Activated T-cell treated with anti-CD3 and anti-CD28 coated beads, Interleukin-2, amount 50 U/mL, for 72 hours (primary cell): ENCODE measurements at places on chromosomes 6 and 20. TPM values are rescaled to one million over a fixed set of nuclear protein-coding genes. Genes with fewer than 3 reads are reported as not detected.

DNA sequence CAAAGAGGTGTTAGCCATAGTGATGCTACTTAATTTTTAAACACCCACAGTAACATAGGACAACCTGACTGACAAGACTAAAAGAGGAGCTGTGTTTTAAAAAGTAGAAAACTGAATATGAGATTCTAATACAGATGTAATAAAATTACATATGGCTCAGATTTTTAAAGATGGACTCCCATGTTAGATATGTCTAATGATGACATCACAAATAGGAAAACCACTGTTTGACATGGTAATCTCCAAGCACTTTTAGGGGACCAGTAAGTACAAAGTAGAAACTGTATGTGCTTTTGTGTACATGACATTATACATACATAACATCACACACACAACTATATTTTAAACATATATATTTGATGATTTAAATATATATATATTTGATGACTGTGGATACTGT, 16.8 kb downstream of the GCLC start:
- no peak for DNase-seq

DNA sequence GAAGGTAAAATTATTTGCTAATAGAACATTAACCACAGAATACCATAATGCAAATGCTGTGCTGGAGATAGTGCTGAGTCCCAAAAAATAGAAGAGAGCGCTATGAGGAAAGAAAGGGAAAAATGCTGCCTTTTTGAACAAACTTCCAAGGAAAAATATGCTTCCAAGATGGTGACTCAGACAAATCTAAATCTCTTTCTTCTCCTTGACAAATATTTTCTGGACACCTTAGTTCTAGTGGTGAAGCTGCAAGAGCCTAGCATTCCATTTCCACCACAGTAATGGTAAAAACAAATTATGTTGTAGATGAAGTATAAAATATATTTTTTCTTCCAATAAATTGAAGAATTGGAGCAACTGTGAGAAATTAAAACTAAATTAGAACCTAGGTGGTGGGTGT, 155.6 kb upstream of the TBX18 start:
- DNase-seq, result no peak

DNA sequence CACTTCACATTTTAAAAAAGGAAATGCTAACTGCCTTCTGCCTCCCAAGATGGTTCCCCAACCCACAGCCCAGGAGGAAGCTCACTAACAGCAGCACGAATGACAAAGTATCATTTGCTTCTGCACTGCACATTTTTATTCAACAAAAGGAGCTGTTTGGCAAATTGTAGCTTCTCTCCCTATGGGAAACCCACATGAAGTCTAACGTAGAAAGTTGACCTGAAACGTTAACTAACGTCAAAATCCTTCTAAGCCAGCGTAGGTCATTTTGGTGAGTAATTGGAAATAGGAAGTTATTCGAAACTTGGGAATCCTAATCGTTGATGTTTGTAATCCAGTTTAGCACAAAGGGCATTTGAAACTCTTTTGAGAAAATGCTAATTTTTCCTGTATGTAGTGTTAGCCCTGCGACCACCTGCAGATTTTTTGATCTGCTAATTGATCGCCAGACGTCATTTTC, 2.9 kb downstream of the SALL4 start:
- no peak for DNase-seq

The CYP39A1 gene
- not detected for total RNA-seq

DNA sequence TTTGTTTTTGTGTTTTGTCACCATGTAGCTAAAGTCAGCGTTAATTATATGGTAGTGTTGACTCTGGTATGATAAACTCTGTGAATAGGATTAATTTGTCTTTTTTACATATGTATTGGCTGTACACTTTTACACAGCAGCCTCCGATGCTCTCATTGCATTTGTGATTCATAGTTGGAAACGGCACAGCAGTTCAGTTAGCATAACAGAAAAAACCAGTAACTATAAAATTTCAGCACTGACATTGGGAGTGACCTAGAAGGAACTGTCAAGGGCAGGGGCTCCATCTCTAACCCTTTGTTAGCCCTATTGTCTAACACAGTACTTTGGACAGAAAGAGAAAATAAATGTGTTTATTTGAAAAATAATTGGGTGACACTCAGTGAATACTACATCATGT, 5.6 kb upstream of the BEND6 start:
- DNase-seq, result no peak

DNA sequence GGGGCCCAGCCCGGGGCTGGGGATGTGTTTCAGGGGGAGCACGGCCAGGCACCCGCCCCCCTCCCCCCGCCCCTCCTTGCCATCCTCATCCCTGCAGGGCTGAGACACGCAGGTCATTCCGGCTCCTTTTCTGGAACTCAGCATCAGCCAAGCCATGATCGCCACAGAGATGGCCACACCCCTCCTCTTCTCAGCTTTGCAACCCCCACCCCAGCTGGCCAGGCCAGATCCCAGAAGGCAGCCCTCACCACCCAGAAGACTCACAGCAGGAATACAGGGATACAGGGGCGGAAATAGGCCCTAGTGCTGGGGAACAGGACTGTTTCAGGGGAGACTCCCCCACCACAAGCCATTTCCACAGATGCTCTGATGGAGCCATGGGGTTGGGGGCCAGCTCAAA, 33.5 kb downstream of the YTHDF1 start:
- no peak for DNase-seq

DNA sequence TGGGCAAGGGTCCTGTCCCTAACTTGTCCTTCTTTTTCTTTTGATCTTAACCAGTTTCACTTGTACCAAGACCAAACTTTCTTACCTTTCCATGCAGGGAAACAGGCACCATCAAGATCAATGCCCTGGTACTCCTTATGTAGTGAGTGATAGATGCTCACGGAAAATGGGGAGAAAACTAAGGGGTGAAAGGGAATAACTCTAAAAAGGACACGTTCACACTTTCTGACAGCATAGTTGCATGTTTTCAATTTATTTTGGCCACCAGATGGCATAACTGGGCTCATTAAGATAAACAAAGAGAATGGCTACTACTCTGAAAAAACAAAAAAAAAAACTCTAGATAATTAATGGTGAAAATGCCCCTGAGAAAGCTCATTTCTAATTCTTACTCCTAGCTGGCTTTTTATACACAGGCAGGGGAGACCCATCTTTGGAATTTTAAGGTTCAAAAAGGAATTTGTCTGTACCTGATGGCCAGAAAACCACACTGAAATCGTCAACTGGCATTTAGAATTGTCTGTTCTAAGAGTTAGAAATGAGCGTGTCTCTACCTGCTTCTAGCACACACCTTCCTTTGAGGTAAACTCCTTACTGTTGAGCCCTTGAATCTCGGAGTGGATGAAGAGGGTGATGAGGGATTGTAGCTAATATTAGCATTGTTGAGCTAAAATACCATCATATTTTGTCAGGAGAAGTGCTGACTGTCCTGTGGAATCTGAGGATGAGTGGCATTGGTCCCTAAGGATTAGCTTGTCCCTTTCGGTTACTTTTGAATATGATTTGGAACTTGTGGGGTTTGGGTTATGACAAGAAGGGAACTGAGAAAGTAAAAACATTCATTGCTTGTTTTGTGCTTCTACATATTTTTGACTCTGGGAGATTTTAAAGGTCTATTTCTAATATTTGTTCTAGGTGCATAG, 62.2 kb upstream of the DDR1 start:
- no peak for DNase-seq
